ENCODE measurements at places on chromosomes 7 and 10.

DNA sequence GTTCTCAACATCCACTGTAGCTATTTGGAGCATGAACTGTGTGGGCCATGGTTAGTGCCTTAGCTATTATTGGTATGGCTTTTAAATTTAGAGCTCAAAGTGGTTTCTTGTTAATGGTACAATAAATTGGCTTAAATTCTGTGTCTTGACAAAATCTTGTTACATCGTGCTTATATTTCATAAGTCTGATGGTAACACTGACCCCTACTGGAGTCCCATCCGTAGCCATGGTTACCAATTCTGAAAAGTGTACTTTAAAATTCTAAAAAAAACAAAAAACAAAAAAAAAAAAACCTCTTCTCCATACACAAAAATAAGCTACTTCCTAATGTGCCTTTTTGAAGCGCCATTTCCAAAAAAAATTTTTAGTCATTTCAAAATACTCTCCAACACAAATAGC, 6.4 kb upstream of the RPP30 start:
- DNase-seq, result no peak

- no peak for DNase-seq
These were observed 26.8 kb upstream of the TRUB1 start for GRCh38 chr10:114911052-114911711.

- no peak for DNase-seq
These were observed 122.0 kb downstream of the TRRAP start for GRCh38 chr7:99000196-99000903.

GRCh38 chr7:151282111-151282510, 33.6 kb upstream of the SMARCD3 start:
- DNase-seq, result no peak

DNA sequence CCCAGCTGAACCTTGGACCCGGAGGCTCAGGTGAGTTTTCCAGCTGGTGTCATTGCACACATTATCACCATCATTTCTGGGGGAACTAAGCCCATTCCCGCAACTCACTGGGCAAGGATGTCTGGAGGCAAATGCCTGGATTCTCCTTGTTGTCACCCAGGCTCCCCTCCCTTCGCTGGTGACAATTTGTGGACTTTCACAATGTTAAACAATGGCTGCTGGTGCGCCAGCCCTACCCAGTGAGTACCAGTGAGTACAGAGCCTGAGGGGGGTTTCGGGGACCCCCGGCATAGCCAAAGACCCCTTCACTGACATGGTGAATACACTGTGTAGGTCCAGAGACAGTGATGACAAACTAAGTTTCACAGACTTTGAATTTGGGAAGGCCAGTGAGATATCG, 189.2 kb downstream of the ADARB2 start:
- no peak for DNase-seq

DNA sequence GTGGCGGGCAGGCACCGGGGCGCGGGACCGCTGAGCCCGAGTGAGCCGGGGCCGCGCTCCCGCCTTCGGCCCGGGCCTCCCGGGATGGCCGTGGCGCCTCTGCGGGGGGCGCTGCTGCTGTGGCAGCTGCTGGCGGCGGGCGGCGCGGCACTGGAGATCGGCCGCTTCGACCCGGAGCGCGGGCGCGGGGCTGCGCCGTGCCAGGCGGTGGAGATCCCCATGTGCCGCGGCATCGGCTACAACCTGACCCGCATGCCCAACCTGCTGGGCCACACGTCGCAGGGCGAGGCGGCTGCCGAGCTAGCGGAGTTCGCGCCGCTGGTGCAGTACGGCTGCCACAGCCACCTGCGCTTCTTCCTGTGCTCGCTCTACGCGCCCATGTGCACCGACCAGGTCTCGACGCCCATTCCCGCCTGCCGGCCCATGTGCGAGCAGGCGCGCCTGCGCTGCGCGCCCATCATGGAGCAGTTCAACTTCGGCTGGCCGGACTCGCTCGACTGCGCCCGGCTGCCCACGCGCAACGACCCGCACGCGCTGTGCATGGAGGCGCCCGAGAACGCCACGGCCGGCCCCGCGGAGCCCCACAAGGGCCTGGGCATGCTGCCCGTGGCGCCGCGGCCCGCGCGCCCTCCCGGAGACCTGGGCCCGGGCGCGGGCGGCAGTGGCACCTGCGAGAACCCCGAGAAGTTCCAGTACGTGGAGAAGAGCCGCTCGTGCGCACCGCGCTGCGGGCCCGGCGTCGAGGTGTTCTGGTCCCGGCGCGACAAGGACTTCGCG, 534 bp downstream of the FZD9 start:
- no peak for DNase-seq

DNA sequence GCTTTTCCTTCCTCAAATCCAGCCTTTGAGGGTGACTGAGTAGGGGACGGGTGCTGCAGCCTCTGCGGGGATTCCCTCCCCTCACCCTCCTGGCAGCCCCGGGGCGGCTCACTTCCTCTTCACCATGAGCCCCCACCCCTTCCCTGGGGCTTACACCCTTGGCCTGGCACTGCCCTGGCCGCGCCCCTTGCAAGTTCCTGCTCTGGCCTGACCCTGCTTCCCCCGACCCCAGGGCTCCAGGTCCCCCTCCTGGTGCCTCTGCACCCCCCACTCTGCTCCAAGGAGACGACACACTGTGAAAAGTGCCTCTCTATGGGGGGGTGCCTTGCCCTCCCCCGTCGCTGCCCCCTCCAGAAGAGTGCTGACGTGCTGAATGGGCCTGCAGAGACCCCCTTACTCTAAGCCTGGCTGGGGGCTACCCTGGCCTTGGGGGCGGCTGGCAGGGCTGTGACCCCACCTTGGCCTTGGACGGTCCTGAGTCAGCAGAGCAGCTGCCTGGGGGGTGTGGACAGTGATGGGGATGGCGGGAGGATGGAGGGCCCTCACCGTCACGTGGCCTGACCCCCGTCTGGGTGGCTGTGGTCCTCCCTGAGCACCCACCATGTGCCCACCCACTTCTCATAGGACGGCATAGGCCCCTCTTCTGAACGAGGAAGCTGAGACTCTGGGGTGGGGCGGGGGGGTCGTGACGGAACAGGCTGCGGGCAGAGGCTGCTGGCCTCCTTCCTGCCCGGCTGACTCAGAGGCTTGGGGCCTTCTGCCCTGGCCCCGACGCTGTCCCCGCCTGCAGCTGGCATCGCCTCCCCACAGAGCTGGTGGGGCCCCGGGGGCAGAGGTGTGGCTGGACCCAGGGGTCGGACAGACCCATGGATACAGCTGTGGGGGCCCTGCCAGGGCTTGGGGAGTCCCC, 9.8 kb downstream of the LFNG start:
- DNase-seq, result no peak

DNA sequence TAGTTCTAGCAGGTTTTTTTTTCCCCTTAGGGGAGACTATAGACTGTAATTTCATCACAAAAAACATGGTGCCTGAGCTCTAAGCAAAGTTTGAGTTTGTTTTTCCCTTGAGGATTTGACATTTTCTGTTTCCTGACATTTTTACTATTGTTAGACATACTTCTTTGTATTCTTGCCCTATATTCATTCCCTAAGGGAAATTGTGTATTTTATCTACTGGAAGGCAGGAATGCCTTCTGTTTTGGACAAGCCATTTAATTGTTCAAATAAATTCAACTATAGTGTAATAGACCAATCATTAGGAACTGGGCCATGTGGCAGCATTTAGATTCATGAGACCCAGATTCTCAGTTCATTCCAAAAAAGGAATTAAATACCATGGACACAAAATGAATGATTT, 335.0 kb downstream of the EXOC4 start:
- DNase-seq, result no peak

DNA sequence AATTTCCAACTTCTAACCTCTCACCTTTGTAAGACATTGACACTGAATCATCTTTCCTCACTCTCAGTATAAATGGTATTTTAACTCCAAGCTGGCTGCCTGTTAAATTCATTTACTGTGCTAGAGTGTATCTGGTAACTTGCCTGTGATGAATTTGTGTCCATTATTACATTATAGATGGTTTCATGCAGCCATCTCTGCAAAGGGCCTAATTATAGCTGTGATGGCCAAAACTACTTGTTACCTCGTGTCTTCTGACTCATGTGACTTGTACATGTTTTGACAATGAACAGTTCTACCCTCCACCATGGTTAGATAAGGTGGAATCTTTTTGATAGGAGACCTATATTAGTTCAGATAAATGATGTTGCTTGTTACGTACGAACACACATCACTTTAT, 392.0 kb downstream of the PAXIP1 start:
- no peak for DNase-seq

GRCh38 chr7:106775552-106775936, 89.5 kb upstream of the PIK3CG start:
- no peak for DNase-seq

DNA sequence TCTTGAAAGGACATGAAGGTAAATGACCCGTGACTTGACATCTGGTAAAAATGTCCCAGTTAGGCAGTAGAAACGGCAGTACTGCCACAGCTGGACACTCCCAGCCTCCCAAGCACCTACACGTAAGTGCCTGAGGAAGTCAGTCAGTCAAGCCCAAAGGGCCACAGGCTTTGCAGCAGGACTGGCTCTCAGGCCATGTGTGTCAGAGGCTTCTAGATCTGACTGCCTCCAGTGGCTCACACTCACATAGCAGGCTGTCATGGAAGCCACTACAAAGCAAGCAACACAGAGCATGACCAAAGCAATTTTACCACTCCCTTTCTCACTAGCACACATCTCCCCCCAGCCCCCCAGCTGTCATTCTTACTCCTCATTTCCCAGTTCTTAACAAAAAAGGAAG, 17.8 kb upstream of the CCNJ start:
- no peak for DNase-seq

DNA sequence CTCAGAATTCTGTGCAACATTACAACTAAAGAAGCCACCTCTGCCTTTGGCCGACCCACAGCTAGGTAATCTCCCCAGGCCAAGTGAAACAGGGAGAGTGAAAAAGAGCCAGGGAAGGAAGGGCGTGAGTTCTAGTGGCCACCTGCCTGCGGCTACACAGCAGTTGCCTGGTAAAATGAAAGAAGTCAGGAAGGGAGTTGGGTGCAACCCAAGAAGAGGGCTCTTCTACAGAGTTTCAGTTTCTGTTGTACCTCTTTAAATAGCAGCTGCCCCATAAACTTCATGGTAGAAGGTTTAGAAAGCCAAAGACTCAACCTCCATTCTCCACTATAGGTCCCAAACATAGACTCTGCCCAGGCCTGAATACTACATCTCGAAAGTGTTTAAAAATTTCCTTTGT, 76.2 kb upstream of the TMEM168 start:
- peak; percentile 11 for DNase-seq
